GM23338 (cell line): ENCODE measurements at places on chromosomes 4 and X. TPM values are rescaled to one million over a fixed set of nuclear protein-coding genes. Genes with fewer than 3 reads are reported as not detected.

- no peaks in the 10 kb centered on the region for H3K27me3 ChIP-seq
- no peak overlapping the region for H3K4me3 ChIP-seq
- H3K36me3 ChIP-seq, result no peaks in the 10 kb centered on the region
Observed at GRCh38 chr4:70600977-70601376, 8.9 kb downstream of the AMBN start.

DNA sequence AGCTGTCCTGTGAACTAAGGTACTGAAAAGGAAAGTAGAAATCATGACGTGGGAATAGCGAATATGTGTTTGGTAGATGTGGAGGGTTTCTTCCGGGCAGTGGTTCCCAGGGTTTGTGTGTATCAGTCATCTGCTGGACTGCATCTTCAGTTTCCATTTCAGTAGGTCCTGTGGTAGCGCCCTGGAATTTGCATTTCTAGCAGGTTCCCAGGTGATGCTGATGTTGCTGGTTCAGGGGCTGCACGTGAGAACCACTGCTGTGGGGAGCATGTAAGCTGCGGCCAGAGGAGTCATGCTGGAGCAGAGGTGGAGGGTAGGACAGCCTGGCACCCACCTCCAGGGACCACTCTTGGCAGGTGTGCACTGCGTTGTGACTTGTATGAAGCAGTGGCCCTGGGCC is 47.1 kb downstream of the ARHGAP10 start:
- no peaks in the 10 kb centered on the region for H3K4me1 ChIP-seq
- H3K36me3 ChIP-seq, result no peaks in the 10 kb centered on the region

DNA sequence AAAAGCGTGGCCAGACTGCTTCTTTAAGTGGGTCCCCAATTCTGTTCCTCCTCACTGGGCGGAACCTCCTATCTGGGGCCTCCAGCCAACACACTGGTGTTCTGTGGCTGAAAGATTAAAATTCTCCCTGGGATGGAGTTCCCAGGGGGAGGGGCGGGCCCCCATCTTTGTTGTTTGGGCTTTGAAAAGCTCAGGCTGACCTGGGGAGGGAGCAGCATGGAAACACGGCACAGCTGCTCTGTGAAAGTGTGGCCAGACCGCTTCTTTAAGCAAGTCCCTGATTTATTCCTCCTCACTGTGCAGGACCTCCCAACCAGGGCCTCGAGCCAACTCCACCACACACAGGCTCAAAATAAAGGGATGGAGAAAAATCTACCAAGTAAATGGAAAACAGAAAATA is 219.5 kb downstream of the TMEM47 start:
- H3K4me3 ChIP-seq, result no peak overlapping the region
- H3K27ac ChIP-seq, result no peak overlapping the region
- no peaks in the 10 kb centered on the region for H3K4me1 ChIP-seq
- H3K27me3 ChIP-seq, result no peaks in the 10 kb centered on the region
- no peaks in the 10 kb centered on the region for H3K36me3 ChIP-seq

- H3K36me3 ChIP-seq, result no peaks in the 10 kb centered on the region
- no peaks in the 10 kb centered on the region for H3K27me3 ChIP-seq
- DNase-seq, result peak; percentile 78
- no peak overlapping the region for H3K27ac ChIP-seq
- H3K4me1 ChIP-seq, result peaks cover 13% of the 10 kb centered on the region
- H3K4me3 ChIP-seq, result no peak overlapping the region
Observed at GRCh38 chr4:104064646-104065577, 345.1 kb upstream of the TACR3 start.

DNA sequence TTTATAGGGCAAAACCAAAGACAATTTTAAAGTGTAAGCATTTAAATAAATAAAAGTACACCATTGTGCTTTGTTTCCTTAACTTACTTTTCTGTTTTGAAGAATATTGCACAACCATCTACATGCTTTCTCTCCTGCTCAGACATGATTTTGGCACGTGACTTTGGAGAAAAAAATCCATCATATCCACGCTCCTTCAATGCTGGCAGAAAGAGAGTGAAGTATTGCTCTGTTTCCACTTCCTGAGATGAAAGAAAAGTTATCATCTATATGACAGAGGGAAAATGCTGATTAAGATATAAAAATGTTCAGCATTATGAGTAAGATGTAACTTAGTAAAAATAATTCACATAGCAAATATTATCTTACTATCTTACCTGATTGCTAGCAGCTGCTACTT is 77.1 kb downstream of the CNOT6L start:
- no peaks in the 10 kb centered on the region for H3K27me3 ChIP-seq
- no peak overlapping the region for H3K4me3 ChIP-seq
- no peak overlapping the region for H3K27ac ChIP-seq

Gene ZMYM3
- 67.6 and 71.1 TPM in 2 replicates for total RNA-seq

DNA sequence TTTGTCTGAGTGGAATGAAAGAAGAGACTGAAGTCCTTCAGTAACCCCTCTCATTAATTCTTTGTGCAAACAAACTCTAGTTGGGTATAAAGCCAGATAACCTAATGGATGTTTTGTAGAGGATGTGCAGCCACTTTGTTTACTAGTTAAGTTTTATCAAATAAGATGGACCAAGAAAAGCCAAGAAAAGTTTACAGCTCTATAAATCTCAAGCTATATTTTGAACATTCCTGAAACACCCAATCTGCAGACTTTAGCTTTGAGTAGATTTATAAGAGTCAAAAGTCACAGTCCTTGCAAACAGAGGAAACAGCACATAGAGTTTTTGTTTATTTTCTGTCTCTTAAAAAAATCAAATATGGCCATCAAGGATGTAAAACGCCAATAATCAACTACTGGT is 452.9 kb downstream of the SPRY1 start:
- no peaks in the 10 kb centered on the region for H3K36me3 ChIP-seq

Gene CMC4
- total RNA-seq, result 5.7 and 9.9 TPM in 2 replicates

- H3K4me3 ChIP-seq, result peak overlapping the region; percentile 20; the same call in 1 of the 2 replicates
- peaks cover 16% of the 10 kb centered on the region; the same call in 1 of the 2 replicates for H3K4me1 ChIP-seq
- peak; percentile 36 for DNase-seq
- H3K36me3 ChIP-seq, result no peaks in the 10 kb centered on the region
- H3K27ac ChIP-seq, result no peak overlapping the region
- peaks cover 93% of the 10 kb centered on the region for H3K27me3 ChIP-seq
Observed at GRCh38 chrX:68831405-68832100, 2.7 kb downstream of the EFNB1 start.

DNA sequence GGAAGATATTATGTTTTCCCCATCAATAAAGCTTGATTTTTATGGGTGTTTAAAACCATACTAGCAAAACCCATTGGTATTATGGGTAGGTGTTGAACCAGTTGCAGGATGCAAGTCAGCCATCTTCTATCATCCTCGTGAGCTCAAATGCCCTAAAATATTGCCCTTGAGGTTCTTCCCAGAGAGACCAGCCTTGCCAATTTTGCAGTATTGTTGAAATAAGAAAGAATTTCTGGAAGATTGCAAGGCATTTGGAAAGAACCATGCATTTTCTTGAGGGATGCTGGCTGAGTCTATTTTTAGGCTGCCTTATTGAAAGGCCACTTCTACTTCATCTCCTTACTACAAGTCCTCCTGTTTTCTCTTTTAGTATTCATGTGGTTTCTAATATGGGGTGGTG is 60.9 kb upstream of the SOD3 start:
- H3K4me3 ChIP-seq, result no peak overlapping the region
- H3K27ac ChIP-seq, result no peak overlapping the region
- no peaks in the 10 kb centered on the region for H3K27me3 ChIP-seq
- H3K36me3 ChIP-seq, result 0 out of 2 replicates have a peak, but pooled peaks cover 4% of the 10 kb centered on the region

DNA sequence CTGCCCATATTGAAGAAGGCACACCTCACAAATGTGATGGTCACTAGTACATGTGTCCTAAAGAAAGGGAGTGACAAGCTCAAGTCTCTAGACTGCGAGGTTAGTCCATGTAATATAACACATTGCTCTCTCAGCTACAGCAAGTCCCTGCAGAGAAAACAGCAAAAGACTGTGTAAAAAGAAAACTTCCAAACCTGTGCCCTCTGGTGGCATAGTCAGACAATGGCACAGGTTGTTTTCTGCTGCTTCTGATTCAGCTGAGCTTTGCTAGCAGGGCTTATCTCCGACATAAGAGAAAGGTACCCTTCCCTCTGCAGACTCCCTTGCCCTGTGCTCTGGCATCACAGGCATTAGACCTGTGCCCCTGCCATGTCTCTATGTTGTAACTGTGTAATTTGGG is 1.4 kb upstream of the SERPINA7 start:
- H3K27ac ChIP-seq, result no peak overlapping the region
- H3K4me1 ChIP-seq, result no peaks in the 10 kb centered on the region
- no peaks in the 10 kb centered on the region for H3K36me3 ChIP-seq
- no peak overlapping the region for H3K4me3 ChIP-seq
- H3K27me3 ChIP-seq, result no peaks in the 10 kb centered on the region

Gene STAP1
- not detected in 2 replicates for total RNA-seq

DNA sequence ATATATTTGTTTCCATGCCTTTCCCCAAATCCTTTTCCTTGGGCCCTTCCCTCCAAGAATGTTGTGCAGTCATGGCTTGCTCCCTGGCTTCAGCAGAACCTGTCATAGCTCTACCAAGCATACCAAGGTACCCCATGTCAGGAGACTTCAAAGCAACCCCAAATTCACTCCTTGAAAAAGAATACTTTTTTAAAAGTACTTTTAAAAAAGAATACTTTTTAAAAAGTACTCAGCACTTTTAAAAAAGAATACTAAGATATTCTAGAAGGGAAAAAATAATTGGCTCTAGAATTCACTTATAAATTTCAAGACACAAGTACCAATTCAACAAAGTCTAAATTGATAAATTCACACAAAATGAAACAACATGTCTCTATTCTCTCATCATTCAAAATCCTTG is 76.0 kb downstream of the NR3C2 start:
- H3K4me3 ChIP-seq, result no peak overlapping the region
- no peaks in the 10 kb centered on the region for H3K4me1 ChIP-seq
- no peak overlapping the region for H3K27ac ChIP-seq
- DNase-seq, result no peak
- H3K36me3 ChIP-seq, result no peaks in the 10 kb centered on the region

- DNase-seq, result peak; percentile 24
- H3K4me1 ChIP-seq, result no peaks in the 10 kb centered on the region
- H3K4me3 ChIP-seq, result no peak overlapping the region
- H3K27ac ChIP-seq, result no peak overlapping the region
Observed at GRCh38 chr4:139227729-139228404, 50.8 kb upstream of the ELF2 start.

DNA sequence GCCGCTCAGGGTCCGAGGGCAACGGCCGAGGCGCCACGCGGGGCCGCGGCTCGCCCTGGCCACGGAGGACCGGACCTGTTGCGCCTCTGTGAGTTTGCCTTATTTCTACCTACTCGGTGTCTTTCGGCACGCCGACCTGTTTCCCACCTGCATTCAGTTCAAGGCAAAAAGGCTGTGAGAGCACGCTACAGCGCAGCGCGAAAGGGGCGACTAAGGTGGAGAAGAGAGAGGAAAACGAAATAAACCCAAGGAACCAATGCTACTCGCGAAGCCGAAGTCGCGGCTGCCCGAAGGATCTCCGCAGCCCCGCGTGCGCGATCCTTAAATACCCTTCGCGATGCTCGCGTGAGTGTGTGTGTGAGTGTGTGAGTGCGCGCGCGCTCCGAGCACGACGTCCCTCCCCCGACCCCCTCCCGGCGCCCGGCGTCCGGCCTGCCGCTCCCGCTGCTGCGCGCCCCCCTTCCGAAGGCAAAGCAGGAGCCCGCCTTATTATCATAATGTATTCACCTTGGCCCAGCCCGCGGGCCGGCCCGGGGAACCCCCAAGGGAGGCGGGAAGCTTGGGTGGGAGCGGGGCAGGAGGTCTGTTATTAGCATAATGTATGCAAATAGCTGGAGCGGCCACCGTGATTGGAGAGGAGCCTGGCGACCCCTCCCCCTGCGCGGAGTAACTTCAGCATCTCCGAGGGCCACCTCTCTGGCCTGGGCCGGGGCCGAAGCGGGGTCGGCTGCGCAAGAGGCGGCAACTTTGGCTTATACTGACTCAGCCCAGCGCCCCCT is at the start of gene COL25A1:
Gene COL25A1 (minus strand): TSS at position 298 of the 779 bp plus-strand sequence.
- peak within 1 kb of the TSS; percentile 72 for H3K27ac ChIP-seq
- peaks cover 4% of the 10 kb centered on the region; the same call in 1 of the 2 replicates for H3K4me1 ChIP-seq
- peak within 1 kb of the TSS; percentile 81 for H3K4me3 ChIP-seq
- DNase-seq, result peak; percentile 96

- H3K4me1 ChIP-seq, result no peaks in the 10 kb centered on the region
- no peaks in the 10 kb centered on the region for H3K36me3 ChIP-seq
- no peak overlapping the region for H3K4me3 ChIP-seq
- H3K27me3 ChIP-seq, result no peaks in the 10 kb centered on the region
- H3K27ac ChIP-seq, result no peak overlapping the region
- DNase-seq, result peak; percentile 29
Observed at GRCh38 chrX:109635146-109635545, 10.2 kb upstream of the KCNE5 start.

GRCh38 chr4:87035881-87036509 is 101.2 kb downstream of the AFF1 start:
- peaks cover 71% of the 10 kb centered on the region for H3K4me1 ChIP-seq
- no peak for DNase-seq
- H3K27me3 ChIP-seq, result no peaks in the 10 kb centered on the region
- no peak overlapping the region for H3K4me3 ChIP-seq
- H3K27ac ChIP-seq, result no peak overlapping the region
- H3K36me3 ChIP-seq, result no peaks in the 10 kb centered on the region

DNA sequence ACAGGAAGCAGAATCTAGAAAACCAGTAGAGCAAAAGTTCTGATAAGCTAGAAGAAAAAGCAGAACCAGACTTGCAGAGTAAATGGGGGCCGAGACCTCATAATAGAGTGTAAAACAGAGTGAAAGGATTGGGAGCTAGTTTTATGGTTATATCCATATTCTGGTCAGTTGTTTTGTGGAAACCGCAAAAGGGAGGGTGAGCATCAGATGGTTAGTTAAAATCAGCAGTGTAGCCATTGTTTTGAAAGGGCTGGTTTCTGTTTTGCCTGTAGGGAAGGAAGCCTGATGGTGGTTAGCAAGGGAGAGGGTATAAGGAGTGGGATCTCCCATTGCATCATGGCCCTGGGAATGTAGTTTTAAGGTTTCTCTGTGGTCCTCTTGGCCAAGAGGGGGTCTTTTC is 17.2 kb upstream of the CCNI start:
- H3K4me3 ChIP-seq, result no peak overlapping the region
- H3K4me1 ChIP-seq, result no peaks in the 10 kb centered on the region
- H3K27me3 ChIP-seq, result no peaks in the 10 kb centered on the region
- H3K36me3 ChIP-seq, result no peaks in the 10 kb centered on the region
- H3K27ac ChIP-seq, result no peak overlapping the region

Gene OTUD4
- 42.2 and 53.2 TPM in 2 replicates for total RNA-seq

Gene IBSP
- total RNA-seq, result not detected in 2 replicates

Gene SLC6A14
- not detected in 2 replicates for total RNA-seq

Gene PRRG3
- total RNA-seq, result 1.6 and 10.6 TPM in 2 replicates

GRCh38 chr4:163243297-163243981 is 76.7 kb upstream of the NAF1 start:
- H3K4me1 ChIP-seq, result no peaks in the 10 kb centered on the region
- no peak overlapping the region for H3K4me3 ChIP-seq
- H3K27ac ChIP-seq, result no peak overlapping the region
- no peaks in the 10 kb centered on the region for H3K36me3 ChIP-seq
- no peak for DNase-seq

Gene PABPC1L2A
- total RNA-seq, result 1.0 and 1.4 TPM in 2 replicates

DNA sequence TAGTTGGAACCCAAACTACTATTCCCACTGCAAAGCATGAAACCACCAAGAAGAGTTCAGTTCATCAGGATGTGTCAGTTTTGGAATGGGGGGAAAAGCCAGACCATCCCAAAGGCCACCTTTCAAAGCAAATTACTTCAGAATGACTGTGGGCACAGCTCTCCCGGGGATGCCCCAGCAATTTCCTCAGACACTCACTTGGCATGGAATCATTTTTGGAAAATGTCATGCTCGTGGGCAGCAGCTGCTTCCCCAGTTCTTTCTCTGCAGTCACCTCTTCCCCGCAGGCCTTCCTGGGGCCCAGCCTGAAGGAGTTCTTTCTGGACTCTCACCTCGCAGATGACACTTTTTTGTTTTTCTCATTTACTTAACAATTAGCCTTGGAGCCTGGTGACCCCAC is 350.3 kb downstream of the NR3C2 start:
- H3K36me3 ChIP-seq, result no peaks in the 10 kb centered on the region
- no peak overlapping the region for H3K27ac ChIP-seq
- H3K4me3 ChIP-seq, result no peak overlapping the region
- no peaks in the 10 kb centered on the region for H3K27me3 ChIP-seq
- no peak for DNase-seq
